ENCODE measurements at places on chromosomes 12 and 14.
A peak's percentile ranks its signal among the peaks of the same experiment; 100 is the strongest.

GRCh38 chr12:15977999-15978951 lies 67.1 kb downstream of the DERA start:
- DNase-seq: peak; percentile 70

- DNase-seq: no peak
Observed at GRCh38 chr14:105426416-105427130, 6.9 kb downstream of the MTA1 start.

DNA sequence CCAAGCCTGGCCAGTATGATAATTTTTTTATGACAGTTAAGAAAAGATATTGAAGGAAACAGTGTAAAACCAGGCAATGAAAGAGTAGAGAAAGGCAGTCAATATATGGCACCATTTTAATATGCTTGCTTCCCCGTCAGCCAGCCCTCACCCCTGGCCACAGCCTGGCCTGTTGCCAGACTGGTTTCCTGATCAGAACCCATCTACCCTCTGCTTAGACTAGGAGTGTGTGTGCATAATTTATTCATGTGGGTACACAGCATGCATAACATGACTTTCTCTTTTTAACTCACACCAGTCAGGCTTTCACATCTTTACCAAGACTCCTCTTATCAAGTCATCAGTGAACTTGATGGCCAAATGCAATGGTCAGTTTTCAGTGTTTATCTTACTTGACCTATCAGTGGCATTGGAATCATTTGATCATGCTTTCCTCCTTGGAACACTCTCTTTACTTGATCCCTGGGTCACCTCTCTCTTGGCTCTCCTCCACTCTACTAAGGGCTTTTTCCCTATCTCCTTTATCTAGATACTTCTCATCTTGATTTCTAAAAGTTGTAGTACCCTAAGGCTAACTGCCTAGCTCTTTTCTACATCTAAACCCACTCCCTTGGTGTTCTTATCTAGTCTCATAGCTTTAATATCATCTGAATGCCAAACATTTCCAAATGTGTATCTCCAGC lies 10.0 kb upstream of the GPR19 start:
- no peak for DNase-seq

DNA sequence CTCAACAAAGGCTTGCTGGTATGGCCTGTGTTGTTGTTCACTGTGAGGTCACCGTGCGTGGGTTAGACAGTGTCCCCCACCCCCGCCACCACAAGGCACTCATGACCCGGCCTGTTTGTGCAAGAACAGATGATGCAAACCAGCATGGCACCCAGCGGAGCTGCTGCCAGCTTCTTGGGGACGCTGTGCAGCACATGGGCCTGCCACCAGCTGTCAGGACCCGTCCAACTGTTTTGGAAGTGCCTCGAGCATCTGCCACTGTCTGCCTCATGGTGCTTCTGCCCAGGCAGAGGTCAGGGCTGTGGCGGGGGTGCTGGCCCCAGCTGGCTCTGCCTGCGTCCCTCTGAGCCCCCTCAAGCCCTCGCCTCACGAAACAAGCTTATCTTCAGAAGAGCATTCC lies 1.5 kb downstream of the ASB2 start:
- no peak for DNase-seq

DNA sequence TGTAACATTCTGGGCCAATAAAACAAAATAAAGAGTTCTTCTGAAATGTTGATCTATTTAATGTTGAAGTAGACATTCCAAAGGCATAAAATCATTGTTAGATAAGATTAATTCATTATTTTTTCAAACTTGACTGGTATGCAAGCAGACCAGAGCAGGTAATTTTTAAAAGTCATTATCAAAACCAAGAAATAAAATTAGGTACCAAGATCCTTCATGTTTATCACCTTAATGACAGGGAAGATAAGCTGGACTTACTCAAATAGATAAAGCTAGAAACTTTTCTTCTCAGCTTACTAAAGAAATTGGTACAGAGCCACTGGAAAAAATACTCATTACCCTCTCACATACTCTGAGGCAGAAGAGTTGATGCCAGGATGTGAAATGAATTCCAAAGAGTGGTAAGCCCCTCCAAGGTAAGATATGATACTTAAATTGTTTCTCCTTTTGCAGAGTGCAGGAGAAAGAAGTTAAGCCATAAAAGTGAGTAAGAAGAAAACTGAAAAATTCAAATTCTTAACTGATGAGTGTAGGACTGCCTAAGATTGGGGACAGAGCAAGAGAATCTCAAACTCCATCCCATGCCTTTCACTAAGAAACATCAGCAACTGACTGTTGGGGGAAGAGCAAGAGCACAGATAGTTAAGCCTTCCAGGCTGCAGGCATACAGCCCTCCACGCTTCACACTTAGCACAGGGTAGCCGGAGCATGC lies 111.9 kb downstream of the SLC41A2 start:
- DNase-seq: no peak

DNA sequence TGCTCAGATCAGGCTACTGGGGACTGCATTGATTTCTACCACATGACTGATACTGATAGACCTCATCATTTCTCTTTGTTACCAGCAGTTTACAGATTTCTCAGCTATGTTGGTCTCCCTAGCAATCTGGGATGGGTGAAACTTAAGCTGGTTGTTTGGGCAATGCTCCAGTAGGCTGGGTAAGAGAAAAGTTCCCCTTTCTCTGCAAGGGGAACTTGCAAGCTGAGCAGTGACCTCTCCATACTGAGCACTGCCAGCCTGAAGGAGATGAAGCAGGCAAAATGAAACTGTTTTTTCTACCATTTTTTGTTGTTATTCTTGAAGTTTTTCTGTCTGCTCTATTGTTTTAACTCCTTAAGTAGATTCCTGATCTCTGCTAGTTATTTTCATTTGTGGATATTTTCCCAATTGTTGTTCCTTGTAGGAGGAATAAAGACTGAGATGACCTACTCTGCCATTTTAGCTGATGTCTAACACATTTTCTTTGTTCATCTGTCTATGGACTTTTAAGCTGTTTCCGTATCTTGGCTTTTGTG lies 1.3 kb upstream of the OR4M1 start:
- DNase-seq: no peak

- DNase-seq: no peak
Observed at GRCh38 chr14:70776197-70776596, 33.1 kb downstream of the MAP3K9 start.
